ENCODE measurements at places on chromosomes 13 and 19.
A peak's percentile ranks its signal among the peaks of the same experiment; 100 is the strongest.

DNA sequence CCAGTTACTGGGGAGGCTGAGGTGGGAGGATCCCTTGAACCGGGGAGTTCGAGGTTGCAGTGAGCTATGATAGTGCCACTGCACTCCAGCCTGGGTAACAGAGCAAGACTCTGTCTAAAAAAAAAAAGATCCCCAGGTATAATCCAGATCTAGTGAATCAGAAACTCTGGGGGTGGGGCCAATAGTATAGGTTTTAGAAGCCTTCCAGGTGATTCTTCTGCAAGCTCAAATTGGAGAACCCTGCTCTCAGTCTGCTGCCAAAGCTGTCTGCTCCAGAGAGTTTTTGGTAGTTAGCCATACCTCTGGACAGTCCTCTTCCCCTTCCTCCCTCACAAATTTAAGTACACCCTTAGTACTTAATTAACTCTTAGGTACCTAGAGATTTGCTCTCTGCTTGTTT lies 28.0 kb downstream of the SERP2 start:
- DNase-seq = no peak

DNA sequence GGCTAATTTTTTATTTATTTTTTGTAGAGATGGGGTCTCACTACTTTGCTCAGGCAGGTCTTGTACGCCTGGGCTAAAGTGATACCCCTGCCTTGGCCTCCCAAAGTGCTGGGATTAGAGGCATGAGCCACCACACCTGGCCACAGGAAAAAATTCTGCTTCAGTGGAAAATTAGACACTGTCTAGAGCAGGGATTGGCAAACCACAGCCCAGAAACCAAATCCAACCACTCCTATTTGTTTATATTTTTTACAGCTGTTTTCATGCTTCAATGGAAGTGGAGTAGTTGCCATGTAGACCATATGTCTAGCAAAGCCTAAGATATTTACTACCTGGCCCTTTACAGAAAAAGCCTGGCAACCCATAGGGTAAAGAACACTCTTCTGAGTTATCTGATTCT lies 123.7 kb upstream of the MRI1 start:
- no peak for DNase-seq

- no peak for DNase-seq
These were observed 494.3 kb downstream of the FOXO1 start for GRCh38 chr13:40172149-40172591.

- DNase-seq = peak; percentile 70
These were observed 3.3 kb upstream of the ATP1A3 start for GRCh38 chr19:41997121-41997850.

Data from frontal cortex (tissue), 4 donors.